ENCODE measurements at places on chromosomes 16 and 17.

DNA sequence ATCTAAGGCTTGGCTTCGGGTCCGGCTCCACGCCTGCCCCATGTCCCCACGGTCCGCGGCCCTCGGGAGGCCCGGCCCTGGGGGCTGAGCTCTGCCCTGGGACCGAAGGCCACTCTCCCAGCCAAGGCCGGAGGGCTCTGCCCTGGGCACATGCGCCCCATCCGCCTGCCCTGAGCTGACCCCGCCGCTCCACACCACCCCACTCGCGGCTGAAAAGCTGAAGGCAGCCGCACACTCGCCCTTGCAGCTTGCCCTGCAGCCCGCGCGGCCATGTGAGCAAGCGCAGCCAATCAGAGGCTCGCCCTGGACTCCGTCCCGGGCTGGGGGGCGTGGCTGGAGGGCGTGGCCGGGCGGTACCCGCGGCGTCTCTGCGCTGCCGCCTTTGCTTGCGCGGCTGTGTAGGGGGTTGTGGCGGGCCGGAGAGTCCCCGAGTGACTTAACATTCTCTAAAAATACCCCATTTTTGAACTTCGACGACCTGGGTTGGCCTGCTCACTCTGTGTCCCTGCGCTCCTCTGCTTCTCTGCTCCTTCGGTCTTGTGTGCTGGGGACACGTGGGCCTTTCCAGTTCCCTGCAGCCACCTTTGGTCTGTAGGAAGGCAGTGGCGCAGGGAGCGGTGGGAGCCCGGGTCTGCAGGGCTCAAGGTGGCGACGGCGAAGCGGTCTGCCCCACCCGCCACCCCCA lies 8.8 kb upstream of the MAP2K3 start:
- DNase-seq, result peak; percentile 90

- DNase-seq, result peak; percentile 5
These were observed 606.9 kb upstream of the RBFOX1 start for GRCh38 chr16:6725634-6726331.

DNA sequence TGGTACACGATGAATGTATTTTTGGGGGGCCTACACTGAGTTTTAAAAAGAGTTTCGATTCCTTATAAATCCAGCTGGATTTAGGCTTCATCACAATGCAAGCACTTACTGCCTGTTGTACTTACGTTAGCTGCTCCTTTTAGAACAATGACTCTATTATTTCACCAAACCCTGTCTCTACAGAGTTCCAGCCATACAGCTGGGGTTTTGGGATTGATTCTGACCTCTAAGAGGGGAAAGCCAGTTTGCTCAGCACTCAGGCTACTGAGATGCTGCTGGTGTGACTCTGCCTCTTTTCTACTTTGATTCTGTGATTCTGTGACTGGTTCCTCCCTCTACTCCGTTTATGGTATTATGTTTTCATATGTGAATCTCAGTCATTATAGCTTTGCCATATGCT lies 329.7 kb downstream of the ABCC12 start:
- DNase-seq, result no peak

DNA sequence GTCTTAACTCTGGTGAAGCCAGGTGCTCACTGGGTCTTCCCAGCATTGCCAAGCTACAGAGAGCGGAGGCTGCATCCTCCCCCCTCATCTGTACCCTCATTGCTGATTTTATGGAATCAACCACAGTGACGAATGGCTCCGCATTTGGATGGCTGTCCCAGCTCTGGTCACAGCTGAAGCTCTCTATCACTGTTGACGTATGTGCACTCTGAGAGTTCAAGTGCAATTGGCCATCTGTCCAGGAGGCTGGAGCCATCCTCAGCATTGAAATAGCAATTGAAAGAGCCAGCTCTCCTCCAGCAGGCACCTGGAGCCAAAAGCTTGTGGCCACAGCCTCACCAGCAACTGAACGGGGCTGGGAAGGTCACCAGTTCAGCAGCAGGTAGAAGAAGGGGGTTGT lies 494.1 kb downstream of the TMEM114 start:
- no peak for DNase-seq

GRCh38 chr16:29151317-29151716 lies 166.5 kb downstream of the LAT start:
- no peak for DNase-seq

DNA sequence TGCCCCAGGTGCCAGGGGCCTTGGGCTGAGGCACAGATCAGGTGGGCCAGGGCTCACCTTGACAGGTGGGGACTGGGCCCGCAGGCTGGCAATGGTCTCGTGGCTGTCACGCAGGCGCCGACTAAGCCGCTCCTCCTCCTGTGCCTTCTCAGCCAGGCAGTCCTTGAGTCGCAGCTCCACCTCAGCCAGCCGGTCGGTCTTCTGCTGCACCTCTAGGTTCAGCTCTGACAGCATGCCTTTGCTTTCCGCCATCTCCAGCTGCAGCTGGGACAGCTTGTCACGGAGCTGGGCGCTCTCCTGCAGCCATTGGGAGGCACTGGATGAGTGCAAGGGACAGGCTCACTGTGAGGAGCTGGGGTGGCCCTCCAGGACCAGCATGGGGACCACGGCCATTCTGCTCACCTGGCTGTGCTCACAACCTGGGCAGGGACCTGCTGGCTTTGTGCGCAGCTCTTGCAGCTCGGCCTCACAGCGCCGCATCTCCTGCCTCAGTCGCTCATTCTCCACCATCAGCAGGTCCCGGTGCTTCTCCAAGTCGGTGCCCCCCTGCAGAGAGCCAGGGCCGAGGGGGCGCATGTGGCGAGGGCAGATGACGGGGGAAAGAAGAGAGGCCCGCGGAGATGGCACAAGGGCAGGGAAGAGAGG lies 31.0 kb downstream of the KIFC3 start:
- no peak for DNase-seq

DNA sequence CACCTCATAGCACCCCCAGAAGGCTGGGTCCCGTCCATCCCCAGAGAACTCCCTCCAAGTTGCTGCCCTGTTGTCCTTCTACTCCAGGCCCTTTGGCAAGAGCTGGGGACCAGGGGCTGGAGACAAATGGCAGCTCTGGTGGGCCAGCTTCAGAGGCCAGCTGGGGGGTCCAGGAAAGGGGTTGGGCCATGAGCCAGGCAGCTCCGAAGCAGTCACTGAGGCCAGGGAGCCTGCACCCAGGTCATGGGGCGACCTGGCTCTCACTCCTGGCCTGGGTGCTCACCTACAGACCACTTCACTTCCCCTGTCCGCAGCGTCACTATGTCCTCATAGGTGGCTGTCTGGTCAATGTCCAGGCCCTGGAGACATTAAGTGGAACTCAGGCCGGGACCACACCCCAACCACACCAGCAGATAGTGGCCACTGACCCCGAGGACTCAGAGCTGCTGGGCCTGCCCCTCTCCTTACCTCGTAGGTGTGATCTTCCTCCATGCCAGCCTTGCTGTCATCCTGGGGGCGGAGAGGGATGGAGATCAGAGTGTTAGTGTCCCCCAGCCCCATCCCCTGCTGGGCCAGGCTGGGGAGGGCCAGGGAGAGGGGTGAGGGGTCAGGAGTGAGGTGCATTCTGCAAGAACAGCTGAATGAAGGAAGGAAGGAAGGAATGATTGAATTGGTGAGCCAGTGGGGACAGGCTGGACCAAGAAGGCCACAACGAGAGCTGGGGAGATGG lies 3.0 kb downstream of the CD79B start:
- DNase-seq, result no peak

GRCh38 chr16:67562918-67563707 lies 787 bp downstream of the CTCF start:
- peak; percentile 66 for DNase-seq

- DNase-seq, result peak; percentile 9
These were observed 74.5 kb upstream of the C17orf78 start for GRCh38 chr17:37301288-37301687.

All from nucleus accumbens (tissue), 56 donors.